NCI-H460 (cell line): ENCODE measurements at places on chromosomes 2 and 18. TPM values are rescaled to one million over a fixed set of nuclear protein-coding genes. Genes with fewer than 3 reads are reported as not detected.

FOSL2 gene
- total RNA-seq = 50.9 and 55.2 TPM in 2 replicates

PROM2 gene
- total RNA-seq = 0.06 and 0.15 TPM in 2 replicates

GRCh38 chr2:8382485-8382884 lies 299.4 kb upstream of the ID2 start:
- DNase-seq = no peak

- DNase-seq = no peak
Measured at GRCh38 chr2:211766689-211767088, 771.9 kb downstream of the ERBB4 start.

DNA sequence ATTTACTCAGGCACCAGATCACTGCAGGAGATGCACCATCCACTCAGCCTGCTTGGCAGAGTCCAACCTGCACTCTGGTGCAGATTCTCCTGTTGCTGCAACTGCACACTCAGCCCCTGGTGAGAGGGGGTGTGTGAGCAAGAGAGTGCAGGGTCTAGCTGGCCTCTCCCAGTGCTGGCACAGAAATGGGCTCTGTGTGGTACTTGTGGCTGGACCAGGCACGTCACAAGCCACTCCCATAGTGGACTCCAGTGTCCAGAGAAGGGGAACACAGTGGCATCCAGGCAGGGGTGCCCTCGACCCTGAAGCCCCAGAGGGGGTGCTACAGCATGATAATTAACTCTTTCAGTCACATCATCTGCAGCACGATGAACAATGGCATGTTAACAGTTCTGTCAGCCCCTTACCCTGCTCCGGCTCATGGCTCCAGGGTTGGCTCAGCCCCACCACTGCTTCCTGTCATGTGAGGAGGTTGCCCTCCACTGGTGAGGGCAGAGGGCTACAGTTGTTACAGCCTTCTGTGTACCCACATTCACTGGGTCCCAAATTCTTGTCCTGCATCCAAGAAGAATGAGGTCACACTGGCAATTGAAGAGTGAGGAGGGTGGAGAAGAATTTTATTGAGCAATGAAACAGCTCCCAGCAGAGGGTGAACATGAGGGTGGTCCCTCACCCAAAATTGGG lies 135.7 kb downstream of the EVA1A start:
- DNase-seq = no peak

GRCh38 chr2:178069551-178069950 lies 3.0 kb downstream of the PDE11A start:
- DNase-seq = no peak

- DNase-seq = no peak
Measured at GRCh38 chr2:15498554-15498953, 62.6 kb downstream of the NBAS start.

CNDP1 gene
- not detected in 2 replicates for total RNA-seq

- DNase-seq = no peak
Measured at GRCh38 chr2:159155320-159155719, 131.2 kb downstream of the WDSUB1 start.

KCNK3 gene
- total RNA-seq = 0.87 and 1.2 TPM in 2 replicates

FSHR gene
- total RNA-seq = not detected in 2 replicates

- no peak for DNase-seq
Measured at GRCh38 chr18:55284614-55285013, 303.4 kb downstream of the TCF4 start.

ARHGEF4 gene
- 3.8 and 4.2 TPM in 2 replicates for total RNA-seq

CIB4 gene
- total RNA-seq = not detected in 2 replicates

GRCh38 chr2:5287558-5288334 lies 404.4 kb upstream of the SOX11 start:
- DNase-seq = no peak

GRCh38 chr2:121345887-121346286 lies 60.9 kb upstream of the TFCP2L1 start:
- no peak for DNase-seq

DNA sequence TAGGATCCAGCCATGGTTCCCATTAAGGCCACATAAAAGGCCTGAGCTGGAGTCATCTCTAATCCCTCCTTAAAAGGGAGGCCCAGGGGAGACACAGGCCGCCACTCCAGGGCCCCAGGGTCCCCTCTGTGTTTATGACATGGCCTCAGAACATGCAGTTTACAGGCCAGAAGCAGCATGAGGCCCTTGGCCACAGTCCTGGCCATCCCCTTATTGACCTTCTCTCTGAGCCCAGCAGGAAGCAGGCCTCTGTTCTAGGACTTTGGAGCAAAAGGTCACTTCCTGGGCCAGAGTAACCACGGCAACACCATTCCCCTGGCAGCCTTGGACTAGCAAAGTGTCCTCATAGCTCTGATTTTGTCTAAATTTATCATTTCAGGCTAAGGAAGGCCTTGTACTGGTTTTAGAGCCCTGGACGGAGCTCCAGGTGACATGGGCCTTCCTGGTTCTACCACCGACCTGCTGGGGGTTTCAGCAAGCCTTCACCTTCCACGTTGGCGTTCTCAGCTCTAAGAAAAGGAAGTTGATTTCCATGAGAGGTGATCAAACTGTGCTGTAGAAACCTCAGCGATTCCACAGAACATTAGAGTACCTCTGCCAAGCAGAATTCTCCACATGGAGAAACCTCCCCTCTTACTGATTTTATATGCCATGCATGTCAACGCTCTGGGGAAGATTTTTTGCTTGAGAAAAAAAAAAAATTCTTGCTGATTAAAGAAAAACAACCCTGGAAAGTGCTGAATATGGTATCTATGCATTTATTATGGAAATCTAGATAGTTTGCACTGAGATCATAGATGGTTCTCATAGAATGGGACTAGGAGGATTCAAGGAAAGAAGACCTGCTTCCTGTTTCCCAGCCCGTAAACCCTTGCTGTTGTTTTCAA lies 53.7 kb downstream of the HS1BP3 start:
- no peak for DNase-seq

SCN7A gene
- total RNA-seq = 0.02 and 0.03 TPM in 2 replicates

DNA sequence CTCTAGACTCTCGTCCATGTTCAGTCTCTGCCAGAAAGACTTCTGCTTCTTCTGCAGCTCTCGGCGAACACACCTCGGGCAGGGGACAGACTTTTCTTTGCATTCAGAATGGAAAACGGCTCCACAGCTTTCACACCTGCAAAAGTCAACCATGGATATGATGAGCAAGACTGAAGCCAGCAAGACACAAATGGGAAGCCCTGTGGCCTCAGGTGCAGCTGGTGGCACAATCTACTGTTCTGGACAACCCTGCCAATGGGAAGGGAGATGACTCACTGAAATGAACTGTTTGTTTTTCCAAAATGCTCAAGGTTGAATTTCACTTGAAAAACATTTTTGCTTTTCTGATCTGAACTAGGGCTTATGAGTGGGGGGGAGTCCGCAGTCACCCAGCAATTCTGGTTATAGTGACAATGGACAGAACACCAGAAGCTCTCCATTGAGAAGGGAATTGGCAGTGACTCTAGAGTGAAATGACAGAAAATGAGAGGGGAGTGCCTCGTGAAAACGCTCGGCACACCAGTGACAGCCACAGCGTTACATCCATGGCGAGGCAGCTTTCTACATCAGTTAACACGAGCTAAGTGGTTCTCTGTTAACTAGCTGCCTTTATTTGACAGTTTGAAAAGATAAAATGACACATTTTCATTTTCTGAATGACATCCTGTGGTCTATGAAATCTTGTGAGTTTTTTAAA lies 58.8 kb upstream of the FZD5 start:
- no peak for DNase-seq

POTEC gene
- total RNA-seq = not detected in 2 replicates

GRCh38 chr2:60796573-60797509 lies 40.8 kb downstream of the PAPOLG start:
- no peak for DNase-seq

C2orf80 gene
- not detected in 2 replicates for total RNA-seq

CCDC85A gene
- 0.09 and 0.12 TPM in 2 replicates for total RNA-seq

GRCh38 chr2:80242355-80242910 lies 62.1 kb downstream of the LRRTM1 start:
- DNase-seq = no peak

VWC2L gene
- total RNA-seq = not detected in 2 replicates

MALL gene
- total RNA-seq = 20.9 and 27.7 TPM in 2 replicates

GNAL gene
- total RNA-seq = 8.6 TPM in 2 replicates

PRKAG3 gene
- total RNA-seq = not detected in 2 replicates

DNA sequence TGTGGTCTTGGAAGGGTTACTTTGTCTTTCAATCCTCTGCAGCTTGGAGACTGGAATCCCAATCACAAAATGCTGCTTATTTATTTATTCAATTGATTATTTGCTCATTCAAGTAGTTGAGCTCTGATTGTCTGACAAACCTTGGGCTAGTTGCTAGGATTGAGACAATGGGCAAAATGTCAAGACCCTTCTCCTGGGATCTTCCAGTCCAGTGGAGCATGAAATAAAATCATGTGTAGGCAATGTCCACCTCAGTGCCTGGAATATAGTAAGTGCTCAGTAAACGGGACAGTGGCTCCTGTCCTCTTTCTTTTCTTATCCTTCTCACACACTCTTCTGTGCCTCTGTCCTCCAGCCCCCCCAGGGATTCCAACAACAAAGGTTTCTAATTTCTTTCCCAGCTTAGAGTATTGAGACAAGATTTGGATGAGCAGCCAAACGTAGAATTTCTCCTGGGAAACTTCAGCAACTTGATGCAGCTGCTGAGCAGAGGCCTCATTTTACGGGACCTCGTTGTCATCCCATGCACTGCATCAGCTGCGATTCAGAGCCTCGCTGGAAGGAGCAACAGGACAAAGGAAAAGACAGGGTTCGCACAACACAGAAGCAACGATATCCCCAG lies 545.0 kb downstream of the SOX11 start:
- no peak for DNase-seq

- DNase-seq = no peak
Measured at GRCh38 chr18:24054130-24054529, 39.6 kb downstream of the TTC39C start.

DNA sequence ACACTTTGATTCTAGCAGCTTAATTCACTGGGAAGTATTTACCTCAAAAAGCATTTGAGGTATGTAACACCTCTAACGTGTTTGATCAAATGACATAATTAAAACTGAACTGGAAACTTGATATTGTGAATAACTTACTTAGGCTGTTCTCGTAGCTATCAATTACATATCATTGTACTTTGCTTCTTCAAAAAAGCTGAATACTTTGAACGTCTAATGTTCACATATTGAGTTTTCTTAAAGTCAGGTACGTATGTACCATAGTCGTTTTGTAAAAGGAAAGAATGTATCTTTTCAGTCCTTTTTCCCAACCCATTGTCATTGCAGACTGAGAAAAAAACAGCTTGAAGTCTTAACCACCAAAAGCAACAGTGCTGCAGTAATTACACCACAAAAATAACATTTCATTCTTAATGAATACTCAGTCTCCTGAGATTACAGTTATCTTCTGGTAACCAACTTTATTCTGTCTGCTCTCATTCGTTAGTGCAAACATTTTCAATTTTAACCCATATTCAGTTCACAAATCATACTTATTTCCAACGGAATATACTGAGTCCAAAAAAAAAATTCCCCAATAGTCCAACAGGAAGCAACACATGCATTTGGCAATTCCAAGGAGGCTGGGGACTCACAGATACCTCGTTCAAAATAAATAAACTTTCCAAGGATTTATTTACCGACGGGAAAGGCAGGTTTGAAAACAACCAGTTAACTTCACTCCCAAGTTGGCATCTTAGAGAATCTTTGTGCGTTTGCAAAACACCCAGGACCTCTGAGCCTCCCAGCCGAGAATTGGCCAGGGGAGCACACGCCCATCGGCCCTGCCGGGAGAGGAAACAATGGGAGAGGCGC lies 1.1 kb downstream of the CHN1 start:
- no peak for DNase-seq

DNA sequence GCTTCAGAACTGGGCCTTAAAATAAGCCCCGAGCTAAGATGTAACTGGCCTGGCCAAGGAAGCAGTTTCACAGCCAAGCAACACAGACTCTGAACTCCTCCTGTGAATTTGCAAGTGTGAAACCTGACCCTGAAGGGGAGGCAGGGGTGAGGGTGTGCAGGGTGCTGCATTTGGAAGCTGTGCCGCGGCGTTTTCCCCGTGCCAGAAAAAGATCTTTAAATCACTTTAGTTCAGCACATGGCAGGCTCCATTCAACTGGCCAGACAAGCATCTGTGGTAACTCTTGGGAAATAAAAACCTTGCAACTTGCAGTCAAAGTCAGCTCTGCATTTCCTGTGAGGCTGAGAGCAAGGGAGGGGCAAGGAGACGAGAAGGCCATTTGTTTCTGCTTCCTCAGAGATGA lies 209.3 kb upstream of the SOX11 start:
- DNase-seq = no peak

DNA sequence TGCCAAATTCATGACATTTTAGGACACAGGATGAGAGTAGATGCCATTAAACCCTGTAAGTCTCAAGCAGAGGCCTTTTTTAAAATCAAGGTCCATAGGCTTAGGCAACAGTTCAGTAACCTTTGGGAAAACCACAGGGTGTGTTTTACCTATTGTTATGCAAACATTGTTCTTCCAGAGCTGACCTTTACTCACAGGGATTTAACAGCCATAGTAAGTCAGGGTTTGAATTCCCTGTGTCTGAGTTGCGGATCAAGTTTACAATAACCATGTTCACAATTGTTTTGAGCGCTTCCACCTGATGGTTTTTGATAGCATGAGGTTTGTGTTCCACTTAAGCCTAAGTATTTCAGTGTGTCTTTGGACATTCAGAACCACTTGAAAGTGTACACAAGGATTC lies 160.1 kb upstream of the BOD1L2 start:
- DNase-seq = no peak

GRCh38 chr2:6011921-6012320 lies 319.7 kb downstream of the SOX11 start:
- DNase-seq = no peak

MYO5B gene
- total RNA-seq = 25.0 and 26.2 TPM in 2 replicates

HRH4 gene
- total RNA-seq = 0.12 and 0.29 TPM in 2 replicates

ITPRIPL1 gene
- 0.09 TPM in 1 of 2 replicates, not detected in the other for total RNA-seq
